Stimulated activated CD8-positive, alpha-beta memory T cell treated with anti-CD3 and anti-CD28 coated beads, Interleukin-7, amount 100 ng/mL, for 24 hours (primary cell): ENCODE measurements at places on chromosomes 5 and 9.

- DNase-seq, result no peak
Observed at GRCh38 chr5:137836298-137836697, 31.4 kb upstream of the MYOT start.

- no peak for DNase-seq
Observed at GRCh38 chr5:130532786-130533185, 628.5 kb downstream of the CHSY3 start.

DNA sequence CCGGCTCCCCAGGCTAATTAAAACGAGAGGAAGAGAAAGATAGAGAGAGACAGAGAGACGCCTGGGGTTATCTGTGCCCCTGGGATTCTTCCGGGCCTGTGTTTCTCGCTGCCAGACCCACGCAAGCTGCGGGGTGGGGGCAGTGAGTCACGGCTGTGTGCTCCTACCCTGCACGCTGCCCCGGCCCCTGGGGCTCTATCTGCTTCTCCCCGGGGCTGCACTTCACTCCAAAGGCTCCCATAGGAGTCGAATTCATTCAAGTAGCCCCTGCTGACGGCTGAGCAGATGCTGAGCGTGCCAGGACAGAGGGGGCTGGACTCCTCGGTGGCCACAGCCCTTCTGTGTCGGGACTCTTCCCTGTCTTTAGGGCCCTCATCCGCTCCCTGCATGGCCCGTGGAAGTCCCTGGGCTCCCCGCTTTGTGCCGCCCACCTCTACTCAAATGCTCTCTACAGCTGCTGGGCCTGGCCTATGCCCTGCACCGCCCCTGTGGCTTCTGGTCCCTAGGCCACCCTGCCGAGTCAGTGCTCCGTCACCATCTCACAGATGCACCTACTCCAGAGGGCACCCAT, 22.8 kb downstream of the SARDH start:
- DNase-seq, result no peak

- no peak for DNase-seq
Observed at GRCh38 chr9:103899866-103900265, 194.2 kb upstream of the SMC2 start.

GRCh38 chr9:100397529-100398266, 29.2 kb upstream of the MSANTD3 start:
- DNase-seq, result no peak

- DNase-seq, result no peak
Observed at GRCh38 chr9:114291886-114292590, 30.9 kb upstream of the ORM1 start.

DNA sequence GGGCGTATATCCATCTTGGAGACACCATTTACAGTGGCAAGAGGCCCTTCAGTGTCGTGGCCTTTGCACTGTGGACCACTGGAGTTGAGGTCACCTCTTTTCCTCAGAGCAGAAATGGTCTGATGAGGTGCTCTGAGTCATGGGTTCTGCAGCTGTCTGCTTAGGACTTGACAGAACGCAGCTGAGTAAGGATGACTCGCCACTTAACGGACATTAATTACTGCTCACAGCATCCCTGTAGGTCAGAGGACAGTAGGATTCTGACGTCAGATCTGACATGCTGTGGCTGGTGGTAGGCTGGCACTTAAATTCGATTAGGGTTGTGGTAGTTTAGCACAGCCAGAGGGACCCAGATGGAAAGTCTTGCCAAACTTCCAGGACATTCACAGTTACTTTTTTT, 479.4 kb downstream of the DMAC1 start:
- no peak for DNase-seq

DNA sequence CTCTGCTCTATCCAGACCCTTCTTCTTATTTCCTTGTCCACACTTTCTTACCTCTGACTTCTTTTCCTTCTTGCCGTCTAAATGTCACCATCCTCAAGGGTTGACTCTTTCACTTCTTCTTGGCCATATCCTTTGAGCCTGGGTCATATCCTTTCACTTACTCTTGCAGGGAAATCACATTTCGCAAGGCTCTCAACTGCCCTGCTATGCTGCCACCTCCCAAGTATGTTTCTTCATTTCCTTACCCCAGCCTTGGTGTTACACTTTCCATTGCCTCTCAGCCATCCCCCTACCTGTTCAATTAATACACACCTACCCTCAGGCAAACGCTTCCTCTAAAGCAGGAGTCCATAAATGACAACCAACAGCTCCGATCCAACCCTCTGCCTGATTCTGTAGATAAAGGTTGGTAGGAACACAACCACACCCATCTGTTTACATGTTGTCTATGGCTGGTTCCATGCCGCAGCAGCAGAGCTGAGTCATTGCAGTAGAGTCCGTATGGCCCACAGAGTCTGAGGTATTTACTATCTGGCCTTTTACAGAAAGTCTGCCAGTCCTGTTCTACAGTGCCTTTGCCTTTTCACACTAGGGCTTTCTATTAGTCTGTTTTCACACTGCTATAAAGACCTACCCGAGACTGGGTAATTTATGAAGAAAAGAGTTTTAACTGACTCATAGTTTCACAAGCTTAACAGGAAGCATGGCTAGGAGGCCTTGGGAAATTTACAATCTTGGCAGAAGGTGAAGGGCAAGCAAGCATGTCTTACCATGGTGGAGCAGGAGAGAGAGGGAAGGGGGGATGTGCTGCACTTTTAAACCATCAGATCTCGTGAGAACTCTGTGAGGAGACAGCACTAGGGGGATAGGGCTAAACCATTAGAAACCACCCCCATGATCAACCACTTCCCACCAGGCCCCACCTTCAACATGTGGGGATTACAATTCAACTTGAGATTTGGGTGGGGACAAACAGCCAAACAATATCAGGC, 97.9 kb downstream of the SV2C start:
- no peak for DNase-seq

DNA sequence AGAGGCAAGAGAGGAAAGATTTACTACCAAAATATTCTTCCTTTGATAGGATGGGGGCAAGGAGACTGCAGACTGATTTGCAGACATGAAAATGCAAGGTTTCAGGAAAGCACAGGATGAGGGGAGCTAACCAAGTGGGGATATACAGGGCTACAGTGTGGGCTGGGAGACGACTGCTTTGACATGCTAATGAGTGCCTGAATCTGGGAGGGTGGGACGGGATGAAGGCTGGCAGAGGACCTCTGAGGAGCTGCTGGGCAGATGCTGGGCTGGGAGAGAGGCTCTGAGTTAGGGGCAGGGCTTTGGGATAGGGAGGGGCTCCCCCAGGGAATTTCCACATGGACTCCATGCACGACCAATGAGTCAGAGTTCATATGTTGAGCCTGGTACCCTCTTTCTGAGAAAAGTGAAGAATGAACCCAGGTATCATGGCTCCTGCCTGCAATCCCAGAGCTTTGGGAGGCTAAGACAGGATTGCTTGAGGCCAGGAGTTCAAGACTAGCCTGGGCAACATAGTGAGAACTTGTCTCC, 4.9 kb upstream of the CPLX2 start:
- no peak for DNase-seq

- no peak for DNase-seq
Observed at GRCh38 chr5:132459031-132459982, 31.3 kb downstream of the IRF1 start.
